ENCODE measurements at places on chromosomes 3 and 15.

GRCh38 chr15:41911691-41912345 lies 18.0 kb upstream of the SPTBN5 start:
- no peak for DNase-seq

DNA sequence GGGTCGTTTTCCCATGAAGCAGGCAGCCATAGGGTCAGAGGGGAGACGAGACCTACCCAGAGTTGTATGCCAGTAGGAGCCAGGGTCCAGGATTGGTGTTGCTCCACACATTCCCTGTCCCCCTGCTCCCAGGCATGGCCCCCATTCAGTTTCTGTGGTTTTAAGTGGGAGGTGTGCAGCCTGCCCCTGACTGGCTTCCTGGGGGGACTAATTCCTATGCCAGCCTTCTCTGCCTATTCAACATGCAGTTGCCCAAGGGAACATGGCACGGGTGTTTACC lies 126.3 kb downstream of the EEFSEC start:
- no peak for DNase-seq

DNA sequence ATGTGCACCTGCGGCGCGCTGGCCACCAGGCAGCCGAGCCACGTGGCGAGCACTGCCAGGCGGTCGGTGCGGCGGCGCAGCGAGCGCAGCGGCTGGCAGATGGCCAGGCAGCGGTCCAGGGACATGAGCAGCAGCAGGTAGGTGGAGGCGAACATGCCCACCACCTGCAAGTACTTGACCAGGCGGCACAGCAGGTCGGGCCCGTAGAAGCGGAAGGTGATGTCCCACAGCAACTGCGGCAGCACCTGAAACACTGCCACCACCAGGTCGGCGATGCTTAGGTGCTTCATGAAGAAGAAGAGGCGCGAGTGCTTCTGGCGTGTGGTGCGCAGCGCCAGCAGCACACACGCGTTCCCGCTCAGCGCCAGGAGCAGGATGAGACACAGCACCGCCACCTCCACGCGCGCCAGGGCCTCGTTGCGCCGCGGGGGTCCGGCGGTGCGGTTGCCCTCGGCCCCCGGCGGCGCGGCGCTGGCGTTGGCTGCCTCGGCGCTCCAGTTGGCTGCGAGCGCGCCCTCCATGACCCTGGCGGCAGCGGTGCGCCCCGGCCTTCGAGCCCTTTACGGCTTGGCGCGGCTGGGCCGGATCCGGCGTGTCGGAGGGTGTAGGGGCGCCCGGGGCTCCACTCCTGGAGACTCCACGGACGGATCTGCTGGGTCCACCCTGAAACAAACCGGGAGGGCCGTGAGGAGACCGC lies 1.6 kb downstream of the OXTR start:
- DNase-seq = no peak

GRCh38 chr15:78120523-78120922 lies 10.7 kb downstream of the CIB2 start:
- no peak for DNase-seq

DNA sequence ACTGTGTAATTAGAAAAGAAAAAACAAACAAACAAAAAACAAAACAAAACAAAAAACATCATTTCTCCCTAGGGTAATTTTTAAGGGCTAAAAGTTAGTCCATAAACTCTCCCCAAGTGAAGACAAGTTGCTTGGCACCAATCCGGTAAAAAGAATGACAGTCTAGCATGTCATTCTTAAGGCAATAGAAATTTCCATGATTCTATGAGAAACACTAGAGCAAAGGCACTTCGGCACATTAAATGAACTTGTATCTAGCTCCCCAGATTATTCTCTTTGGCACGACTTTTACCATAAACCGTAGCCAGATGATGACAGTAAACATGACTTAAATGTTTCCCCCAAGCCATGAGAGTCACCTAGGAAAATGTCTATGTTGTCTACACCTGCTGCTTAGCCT lies 10.1 kb downstream of the COL8A1 start:
- peak; percentile 69 for DNase-seq

DNA sequence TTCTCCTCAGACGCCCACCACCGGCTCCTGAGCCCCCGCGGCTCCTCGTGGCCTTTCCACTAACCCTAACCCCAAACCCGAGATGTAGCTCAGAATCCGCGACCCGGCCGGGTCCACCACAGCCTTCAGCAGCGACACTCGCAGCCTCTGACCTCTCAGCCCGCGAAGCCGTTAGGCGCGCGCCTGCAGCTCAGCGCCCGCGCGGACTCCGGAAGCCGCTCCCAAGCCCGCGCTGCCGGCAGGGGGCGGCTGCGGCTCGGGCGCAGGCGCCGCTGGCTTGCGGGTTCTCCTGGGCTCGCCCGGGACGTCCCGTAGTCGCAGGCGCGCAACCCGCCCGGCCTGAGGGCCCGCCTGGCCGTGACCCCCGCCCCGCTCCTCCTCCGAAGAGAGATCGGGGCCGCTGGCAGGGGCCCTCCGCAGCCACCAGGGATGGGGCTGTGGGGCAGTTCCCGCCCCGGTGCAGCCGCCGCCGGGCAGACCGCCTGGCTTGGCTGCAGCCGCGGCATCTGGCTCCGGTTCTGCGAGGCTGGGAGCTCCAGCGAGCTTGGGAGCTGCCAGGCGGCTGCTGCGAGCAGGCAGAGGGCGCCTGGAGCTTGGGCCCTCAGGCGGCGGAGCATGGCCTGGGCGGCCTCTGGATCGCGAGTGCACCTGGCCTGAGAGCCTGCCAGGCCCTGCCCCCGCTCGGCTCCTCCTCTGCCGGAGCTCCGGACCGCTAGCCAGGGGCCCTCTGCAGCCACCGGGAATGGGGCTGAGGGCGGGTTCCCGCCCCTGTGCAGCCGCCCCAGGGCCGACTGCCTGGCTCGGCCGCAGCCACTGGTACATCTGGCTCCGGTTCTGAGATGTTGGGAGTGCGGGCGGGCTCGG lies 120.7 kb downstream of the LMLN start:
- DNase-seq = peak; percentile 71

GRCh38 chr3:168251371-168251770 lies 155.6 kb upstream of the GOLIM4 start:
- no peak for DNase-seq

DNA sequence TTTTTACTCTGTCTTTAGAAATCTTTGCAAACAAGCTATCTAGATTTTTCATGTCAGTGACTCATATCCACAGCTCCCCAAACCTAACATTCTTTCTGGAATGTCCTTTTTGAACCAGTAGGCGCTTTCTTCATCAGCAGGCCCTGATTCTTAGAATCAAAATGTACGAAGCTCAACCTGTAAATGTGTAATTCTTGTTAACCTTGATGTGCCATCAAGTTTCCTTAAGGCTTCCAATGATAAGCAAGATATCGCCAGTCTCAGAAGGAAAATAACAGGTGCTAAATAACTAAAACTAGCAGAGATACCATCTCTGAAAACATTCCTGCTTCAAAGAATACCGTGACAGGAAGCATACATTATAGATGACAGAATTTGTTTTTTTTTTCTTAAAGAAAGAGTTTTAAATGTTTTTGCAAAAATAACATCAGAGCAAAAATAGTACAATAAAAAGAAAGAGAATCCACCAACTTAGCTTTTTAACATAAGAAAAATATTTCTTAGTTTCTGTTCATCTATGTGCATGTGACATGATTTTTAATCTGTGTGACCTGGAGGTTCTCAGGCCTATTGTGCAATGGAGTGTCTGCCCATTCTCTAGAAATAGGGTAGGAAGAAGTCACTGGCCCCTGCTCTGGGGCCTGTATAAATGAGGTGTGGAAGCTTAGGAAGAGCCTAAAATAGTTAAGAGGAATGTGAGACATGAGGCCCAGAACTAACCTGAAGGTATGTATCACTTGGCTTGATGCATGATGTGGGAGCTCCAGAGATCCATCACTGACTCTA lies 14.7 kb upstream of the SECISBP2L start:
- no peak for DNase-seq

GRCh38 chr3:39188271-39189149 lies 3.9 kb downstream of the XIRP1 start:
- DNase-seq = peak; percentile 20

DNA sequence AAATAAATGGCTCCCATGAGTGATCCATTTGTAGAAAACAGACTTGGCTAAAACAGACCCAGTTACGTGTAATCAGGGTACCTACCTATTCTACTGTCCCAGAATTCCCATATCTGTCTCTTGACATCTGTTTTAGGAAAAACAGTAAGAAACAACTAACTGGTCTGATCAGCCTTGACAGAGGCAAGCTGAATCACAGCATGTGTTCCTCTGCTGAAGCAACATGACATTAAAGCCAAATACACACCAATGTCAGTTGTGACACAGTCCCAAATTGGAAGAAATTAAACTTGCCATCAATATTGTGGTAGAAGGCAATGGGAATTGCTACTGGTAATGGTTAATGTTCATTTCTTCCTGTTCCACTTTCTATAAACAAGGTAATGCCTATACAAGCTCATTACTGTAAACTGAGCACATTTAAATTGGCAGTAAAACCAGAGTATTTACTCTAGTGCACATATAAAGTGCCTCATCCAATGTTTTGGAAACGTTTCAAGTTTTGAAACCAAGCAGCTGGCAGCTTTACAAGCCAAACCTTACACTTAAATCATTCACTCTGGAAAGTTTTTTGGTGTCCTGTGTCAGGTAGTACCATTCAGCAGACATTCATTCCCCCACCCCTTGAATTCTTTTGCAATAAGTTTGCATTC lies 27.0 kb downstream of the ALDH1A2 start:
- DNase-seq = no peak

DNA sequence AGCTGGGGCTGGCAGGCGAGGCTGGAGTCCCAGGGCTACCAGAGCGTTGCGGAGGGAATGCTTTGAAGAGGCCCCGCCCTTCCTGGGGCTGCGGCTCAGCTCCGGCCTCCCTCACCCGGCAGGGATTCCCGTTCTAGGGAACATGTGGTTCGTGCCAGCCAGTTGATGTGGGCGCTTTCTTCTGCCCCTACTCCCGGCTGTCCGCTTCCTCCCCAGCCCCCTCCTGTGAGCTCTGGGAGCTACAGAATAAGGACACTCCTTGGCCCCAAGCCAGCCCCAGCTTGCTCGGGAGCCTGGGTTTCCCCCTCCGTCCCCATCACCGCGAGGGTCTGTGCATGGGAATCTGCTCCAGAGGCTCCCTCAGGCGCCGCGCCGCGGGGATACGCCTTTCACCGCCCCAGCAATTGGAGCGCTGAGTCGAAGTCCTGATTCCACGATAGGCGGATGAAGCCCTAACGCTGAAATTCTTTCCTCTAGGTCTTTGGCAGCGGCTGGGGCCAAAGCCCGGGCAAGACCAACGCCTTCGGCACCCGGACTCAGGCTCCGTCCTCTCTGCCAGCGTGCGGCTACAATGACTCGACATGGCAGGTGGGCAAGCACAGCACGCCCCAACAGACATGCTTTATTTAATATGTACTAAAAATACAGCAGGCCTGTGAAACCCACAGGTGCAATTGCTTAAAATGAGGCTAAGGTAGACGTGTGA lies 69.5 kb downstream of the KLF15 start:
- peak; percentile 48 for DNase-seq

DNA sequence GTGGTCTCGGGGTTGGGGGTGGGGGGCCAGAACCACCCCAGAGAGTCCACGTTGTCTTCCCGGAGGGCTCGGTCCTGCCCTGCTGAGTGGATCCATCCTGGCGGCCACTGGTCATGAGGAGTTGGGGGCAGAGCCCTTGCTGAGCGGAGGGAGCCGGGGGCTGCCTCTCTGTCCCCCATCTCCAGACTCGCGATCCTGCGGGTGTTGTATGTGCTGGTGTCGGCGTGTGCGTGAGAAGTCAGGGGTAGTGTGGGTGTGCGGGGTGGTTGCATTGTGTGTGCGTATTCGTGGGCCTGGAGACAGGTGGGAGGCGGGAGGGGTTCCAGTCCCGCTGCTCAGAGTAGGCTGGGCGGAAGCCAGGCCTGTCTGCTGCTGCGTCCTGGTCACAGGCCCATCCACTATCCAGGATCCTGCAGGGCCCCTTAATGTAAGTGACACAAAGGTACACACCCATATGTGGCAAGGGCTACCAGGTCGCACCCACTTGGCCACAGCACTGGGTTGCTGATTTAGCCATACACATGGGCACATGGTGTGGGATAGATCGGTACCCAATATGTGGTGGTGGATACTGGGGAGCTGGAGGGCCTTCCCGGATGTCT lies 30.7 kb downstream of the NBEAL2 start:
- peak; percentile 37 for DNase-seq

DNA sequence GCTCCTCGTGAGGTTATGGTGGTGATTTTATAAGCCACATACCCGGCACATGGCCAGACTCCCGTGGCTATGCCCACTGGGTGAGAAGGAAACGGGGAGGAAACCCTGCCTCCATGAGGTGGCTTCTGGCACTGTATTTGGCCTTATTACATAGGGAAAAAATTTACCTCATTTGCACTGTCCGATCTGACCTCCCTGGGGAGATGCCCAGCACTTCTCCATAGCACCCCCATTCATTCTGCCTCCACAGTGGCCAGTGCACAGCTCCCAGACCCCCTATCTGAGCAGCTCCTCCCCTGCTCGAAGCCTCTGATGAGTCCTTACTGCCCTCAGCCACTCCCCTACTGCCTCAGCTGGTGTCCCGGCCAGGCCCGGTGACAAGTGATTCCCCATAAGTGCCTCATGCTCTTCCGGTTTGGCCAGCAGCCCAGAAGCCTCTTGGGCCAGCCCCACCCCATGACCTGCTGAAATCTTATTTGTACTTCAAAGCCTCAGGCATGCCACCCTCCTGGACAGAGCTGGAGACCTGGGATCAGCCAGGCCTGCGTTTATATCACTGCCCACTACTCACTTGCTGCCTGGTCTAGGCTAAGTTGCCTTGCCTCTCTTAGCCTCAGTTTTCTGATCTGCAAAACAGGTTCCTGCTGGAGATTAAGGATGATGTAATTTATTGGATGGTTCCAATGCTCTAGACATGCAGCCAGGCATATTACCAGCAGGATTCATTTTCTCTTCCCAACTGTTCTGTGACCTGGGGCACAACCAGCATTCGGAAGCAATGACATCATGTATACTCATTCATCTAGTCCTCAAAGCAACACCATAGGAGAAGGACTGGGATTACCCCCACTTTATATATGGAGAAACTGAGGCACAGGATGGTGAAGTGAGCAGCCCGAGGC lies 30.6 kb upstream of the SLC6A6 start:
- peak; percentile 84 for DNase-seq

GRCh38 chr3:31240466-31240865 lies 292.3 kb upstream of the STT3B start:
- DNase-seq = no peak

- DNase-seq = no peak
These were observed 110.7 kb upstream of the CDIN1 start for GRCh38 chr15:36468746-36469145.

DNA sequence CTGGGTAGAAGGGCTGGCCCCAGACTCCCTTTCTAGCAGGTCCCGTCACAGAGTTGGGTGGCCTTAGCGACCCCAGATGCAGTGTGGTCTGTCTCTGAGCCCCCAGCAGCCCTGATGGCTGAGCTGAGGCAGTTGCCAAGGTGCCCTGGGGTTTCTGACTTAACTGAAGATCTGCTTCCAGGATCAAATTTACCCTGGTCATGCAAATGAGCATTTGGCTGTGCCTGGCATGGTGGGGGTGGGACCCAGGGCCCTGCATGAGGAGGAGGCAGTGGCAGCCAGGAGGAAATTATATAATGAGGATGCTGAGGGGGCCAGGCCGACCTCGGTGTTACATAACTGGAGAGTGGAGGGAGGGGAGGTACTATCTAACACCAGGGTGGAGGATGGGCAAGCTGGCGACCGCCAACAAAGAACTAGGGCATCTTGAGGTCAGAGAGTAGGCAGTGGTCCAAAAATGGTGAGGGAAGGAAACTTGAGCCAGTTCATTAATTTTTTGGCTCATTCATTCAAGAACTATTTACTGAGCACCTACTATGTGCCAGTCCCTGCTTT lies 16.4 kb downstream of the PLEKHO2 start:
- DNase-seq = no peak

- peak; percentile 81 for DNase-seq
These were observed 88.1 kb downstream of the DHX30 start for GRCh38 chr3:47890828-47891612.

All from muscle of leg (tissue), 16 donors.